ENCODE measurements at places on chromosomes 5 and 9. TPM values are rescaled to one million over a fixed set of nuclear protein-coding genes. Genes with fewer than 3 reads are reported as not detected.
A peak's percentile ranks its signal among the peaks of the same experiment; 100 is the strongest.

DNA sequence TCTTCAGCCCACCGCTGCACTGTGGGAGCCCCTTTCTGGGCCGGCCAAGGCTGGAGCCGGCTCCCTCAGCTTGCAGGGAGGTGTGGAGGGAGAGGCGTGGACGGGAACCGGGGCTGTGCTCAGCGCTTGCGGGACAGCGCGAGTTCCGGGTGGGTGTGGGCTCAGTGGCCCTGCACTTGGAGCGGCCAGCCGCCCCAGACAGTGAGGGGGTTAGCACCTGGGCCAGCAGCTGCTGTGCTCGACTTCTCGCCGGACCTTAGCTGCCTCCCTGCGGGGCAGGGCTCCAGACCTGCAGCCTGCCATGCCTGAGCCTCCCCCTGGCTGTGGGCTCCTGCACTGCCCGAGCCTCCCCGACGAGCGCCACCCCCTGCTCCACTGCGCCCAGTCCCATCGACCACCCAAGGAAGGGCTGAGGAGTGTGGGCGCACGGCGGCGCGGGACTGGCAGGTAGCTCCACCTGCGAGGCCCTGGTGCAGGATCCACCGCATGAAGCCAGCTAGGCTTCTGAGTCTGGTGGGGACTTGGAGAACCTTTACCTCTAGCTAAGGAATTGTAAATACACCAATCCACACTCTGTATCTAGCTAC, 92.9 kb upstream of the MAST4 start:
- H3K4me3 ChIP-seq: no peak overlapping the region
- DNase-seq: no peak
- H3K27ac ChIP-seq: no peak overlapping the region
- H3K4me1 ChIP-seq: no peaks in the 10 kb centered on the region
- H3K36me3 ChIP-seq: no peaks in the 10 kb centered on the region

- no peak for DNase-seq
- H3K27me3 ChIP-seq: no peaks in the 10 kb centered on the region
- H3K4me3 ChIP-seq: no peak overlapping the region
- no peaks in the 10 kb centered on the region for H3K36me3 ChIP-seq
- H3K27ac ChIP-seq: no peak overlapping the region
Measured at GRCh38 chr5:135223891-135224625, 175.0 kb downstream of the MACROH2A1 start.

GRCh38 chr9:132575811-132576210, 6.6 kb upstream of the BARHL1 start:
- H3K27me3 ChIP-seq: peaks cover 69% of the 10 kb centered on the region
- DNase-seq: no peak
- H3K4me3 ChIP-seq: no peak overlapping the region
- H3K27ac ChIP-seq: no peak overlapping the region
- H3K36me3 ChIP-seq: no peaks in the 10 kb centered on the region
- H3K4me1 ChIP-seq: no peaks in the 10 kb centered on the region

DNA sequence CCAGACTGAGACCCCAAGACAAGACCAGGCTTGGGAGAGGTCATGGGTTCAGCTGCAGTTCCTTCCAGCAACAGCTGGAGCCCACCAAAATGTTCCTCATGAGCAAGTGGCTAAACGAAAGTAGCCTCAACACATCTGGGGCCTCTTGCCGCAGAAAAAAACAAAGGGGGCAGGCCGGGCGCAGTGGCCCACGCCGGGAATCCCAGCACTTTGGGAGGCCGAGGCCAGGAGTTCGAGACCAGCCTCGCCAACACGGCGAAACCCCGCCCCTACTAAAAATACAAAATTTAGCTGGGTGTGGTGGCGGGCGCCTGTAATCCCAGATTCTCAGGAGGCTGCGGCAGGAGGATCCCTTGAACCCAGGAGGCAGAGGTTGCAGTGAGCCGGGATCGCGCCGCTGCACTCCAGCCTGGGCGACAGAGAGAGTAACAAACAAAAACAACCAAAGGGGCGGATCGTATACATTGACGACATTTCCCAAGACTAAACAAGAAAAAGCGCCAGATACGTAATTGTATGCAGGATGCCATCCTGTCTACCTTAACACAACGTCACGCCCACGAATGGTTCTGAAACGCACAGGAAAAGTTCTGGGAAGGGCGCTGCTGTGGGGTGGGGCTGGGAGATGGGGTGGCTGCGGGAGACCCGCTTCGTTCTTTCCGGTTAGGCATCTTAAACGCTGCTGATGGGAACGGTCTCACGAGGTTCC, 1.7 kb downstream of the INPP5E start:
- no peaks in the 10 kb centered on the region for H3K36me3 ChIP-seq
- DNase-seq: no peak
- H3K27me3 ChIP-seq: no peaks in the 10 kb centered on the region
- peaks cover 30% of the 10 kb centered on the region for H3K4me1 ChIP-seq
- H3K4me3 ChIP-seq: peak overlapping the region; percentile 58

- no peak overlapping the region for H3K27ac ChIP-seq
- no peaks in the 10 kb centered on the region for H3K36me3 ChIP-seq
- H3K27me3 ChIP-seq: no peaks in the 10 kb centered on the region
- DNase-seq: no peak
- no peaks in the 10 kb centered on the region for H3K4me1 ChIP-seq
- H3K4me3 ChIP-seq: no peak overlapping the region
Measured at GRCh38 chr5:9125852-9126251, 420.0 kb downstream of the SEMA5A start.

DNA sequence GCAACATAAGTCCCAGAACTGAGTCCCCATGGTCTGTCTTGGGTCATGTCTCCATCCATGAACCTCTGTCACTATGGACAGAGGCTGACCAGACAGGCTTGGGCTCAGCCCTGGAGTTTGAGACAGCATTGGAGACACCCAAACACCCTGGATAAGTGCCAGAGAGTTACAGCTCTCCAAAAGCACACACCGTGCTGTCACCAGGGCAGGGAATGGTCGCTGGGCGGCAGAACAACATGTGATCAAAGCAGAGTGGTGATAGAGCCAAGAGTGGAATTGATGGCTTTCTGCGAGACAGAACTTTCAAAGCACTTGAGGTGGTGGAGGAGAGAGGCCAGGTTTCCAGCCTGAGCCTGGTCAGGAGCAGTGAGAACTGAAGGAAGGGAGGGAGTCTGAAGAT, 50.1 kb downstream of the DRD1 start:
- H3K4me3 ChIP-seq: no peak overlapping the region
- no peak overlapping the region for H3K27ac ChIP-seq
- no peaks in the 10 kb centered on the region for H3K27me3 ChIP-seq
- H3K4me1 ChIP-seq: no peaks in the 10 kb centered on the region
- no peak for DNase-seq
- H3K36me3 ChIP-seq: no peaks in the 10 kb centered on the region

DNA sequence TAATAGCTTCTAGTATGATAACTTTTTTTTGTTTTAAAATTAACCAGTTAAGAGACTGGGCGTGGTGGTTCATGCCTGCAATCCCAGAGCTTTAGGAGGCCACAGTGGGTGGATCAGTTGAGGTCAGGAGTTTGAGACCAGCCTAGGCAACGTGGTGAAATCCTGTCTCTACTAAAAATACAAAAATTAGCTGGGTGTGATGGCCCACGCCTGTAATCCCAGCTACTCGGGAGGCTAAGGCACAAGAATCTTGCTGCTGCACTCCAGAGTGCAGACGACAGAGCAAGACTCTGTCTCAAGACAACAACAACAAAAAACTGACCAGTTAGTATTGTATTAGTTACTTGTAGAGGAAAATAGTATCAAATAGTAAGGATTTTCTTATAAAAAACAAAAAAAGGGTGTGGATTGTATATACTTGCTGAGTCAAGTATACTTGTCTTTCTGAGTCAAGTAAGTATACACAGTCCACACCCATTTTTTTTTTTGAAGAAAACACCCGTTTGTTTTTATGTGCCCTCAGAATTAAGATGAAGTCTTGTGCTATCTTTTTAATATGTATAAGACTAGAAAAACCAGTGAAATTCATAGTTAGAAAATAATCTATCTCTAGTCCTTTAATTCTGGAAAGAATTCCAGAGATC, 25.3 kb downstream of the UBAP1 start:
- DNase-seq: no peak
- no peaks in the 10 kb centered on the region for H3K27me3 ChIP-seq
- no peak overlapping the region for H3K4me3 ChIP-seq
- no peaks in the 10 kb centered on the region for H3K36me3 ChIP-seq
- peaks cover 51% of the 10 kb centered on the region for H3K4me1 ChIP-seq

- no peak overlapping the region for H3K27ac ChIP-seq
- DNase-seq: no peak
- no peaks in the 10 kb centered on the region for H3K27me3 ChIP-seq
- no peaks in the 10 kb centered on the region for H3K36me3 ChIP-seq
Measured at GRCh38 chr5:4023753-4024335, 428.2 kb downstream of the IRX1 start.

- H3K27ac ChIP-seq: no peak overlapping the region
- H3K4me1 ChIP-seq: no peaks in the 10 kb centered on the region
- no peaks in the 10 kb centered on the region for H3K36me3 ChIP-seq
Measured at GRCh38 chr9:21904371-21904770, 89.8 kb downstream of the CDKN2A start.

GRCh38 chr5:179152941-179153340, 92.8 kb downstream of the ZNF354C start:
- H3K4me1 ChIP-seq: no peaks in the 10 kb centered on the region
- no peaks in the 10 kb centered on the region for H3K27me3 ChIP-seq
- H3K36me3 ChIP-seq: no peaks in the 10 kb centered on the region
- no peak overlapping the region for H3K27ac ChIP-seq
- no peak for DNase-seq

DNA sequence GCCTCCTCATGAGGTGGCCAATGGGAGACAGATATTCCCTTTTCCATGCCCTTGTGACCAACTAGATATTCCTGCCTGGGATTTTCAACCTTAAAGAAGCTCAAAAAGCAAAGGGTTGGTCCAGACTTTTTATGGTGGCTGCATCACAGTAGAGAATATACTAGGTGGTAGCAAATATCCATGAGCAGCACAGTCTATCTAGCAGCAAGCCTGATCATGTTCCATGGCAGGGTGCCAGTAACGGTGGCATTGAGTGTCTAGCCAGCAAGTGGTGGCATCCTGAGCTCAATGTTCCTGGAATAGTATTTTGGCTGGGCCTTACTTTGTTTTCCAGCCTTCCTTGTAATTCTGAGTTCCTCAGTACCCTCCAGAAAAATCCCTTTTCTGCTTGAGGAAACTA, 25.8 kb downstream of the CDC25C start:
- peak overlapping the region; percentile 64 for H3K27ac ChIP-seq
- no peaks in the 10 kb centered on the region for H3K36me3 ChIP-seq
- H3K27me3 ChIP-seq: no peaks in the 10 kb centered on the region
- no peak overlapping the region for H3K4me3 ChIP-seq
- peak; percentile 91 for DNase-seq

GRCh38 chr5:32512926-32513325, 68.4 kb upstream of the ZFR start:
- no peak for DNase-seq
- H3K27me3 ChIP-seq: peaks cover under 1% of the 10 kb centered on the region
- H3K4me3 ChIP-seq: no peak overlapping the region
- H3K4me1 ChIP-seq: no peaks in the 10 kb centered on the region

- H3K4me1 ChIP-seq: peaks cover 21% of the 10 kb centered on the region
- no peak for DNase-seq
- H3K36me3 ChIP-seq: no peaks in the 10 kb centered on the region
- H3K27me3 ChIP-seq: no peaks in the 10 kb centered on the region
- H3K27ac ChIP-seq: no peak overlapping the region
Measured at GRCh38 chr5:74093561-74093960, 467.6 kb downstream of the ARHGEF28 start.

- H3K4me1 ChIP-seq: no peaks in the 10 kb centered on the region
- H3K36me3 ChIP-seq: no peaks in the 10 kb centered on the region
- no peak overlapping the region for H3K4me3 ChIP-seq
- H3K27me3 ChIP-seq: no peaks in the 10 kb centered on the region
Measured at GRCh38 chr5:60649288-60649917, 50.6 kb downstream of the DEPDC1B start.

GRCh38 chr5:89929834-89930233, 479.7 kb downstream of the CETN3 start:
- DNase-seq: no peak
- H3K4me1 ChIP-seq: no peaks in the 10 kb centered on the region
- peak overlapping the region; percentile 51 for H3K27ac ChIP-seq
- no peaks in the 10 kb centered on the region for H3K27me3 ChIP-seq
- no peak overlapping the region for H3K4me3 ChIP-seq

DNA sequence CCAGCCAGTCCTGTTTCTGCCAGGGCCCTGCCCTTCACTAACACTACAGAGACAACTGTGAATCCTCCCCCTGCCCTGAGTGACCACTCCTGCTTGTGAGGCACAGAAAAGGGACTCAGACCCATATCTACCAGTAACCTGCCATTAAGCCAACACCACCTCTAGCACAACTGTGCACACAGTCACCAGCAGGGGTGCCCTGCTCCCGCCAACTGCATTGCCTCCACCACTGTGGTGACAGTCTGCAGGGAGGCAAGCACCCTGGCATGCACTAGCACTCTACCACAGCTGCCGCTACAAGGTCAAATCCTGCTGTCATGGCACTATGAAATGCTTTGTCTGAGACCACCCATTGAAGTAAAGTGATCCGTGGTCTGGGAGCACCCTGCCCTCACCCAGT, 1028.5 kb upstream of the CDH9 start:
- H3K36me3 ChIP-seq: no peaks in the 10 kb centered on the region
- H3K27me3 ChIP-seq: no peaks in the 10 kb centered on the region
- H3K4me1 ChIP-seq: no peaks in the 10 kb centered on the region
- DNase-seq: no peak
- no peak overlapping the region for H3K27ac ChIP-seq
- H3K4me3 ChIP-seq: no peak overlapping the region

- no peak for DNase-seq
- H3K36me3 ChIP-seq: no peaks in the 10 kb centered on the region
- H3K27ac ChIP-seq: no peak overlapping the region
Measured at GRCh38 chr9:21395778-21396717, 10.8 kb upstream of the IFNA2 start.

DNA sequence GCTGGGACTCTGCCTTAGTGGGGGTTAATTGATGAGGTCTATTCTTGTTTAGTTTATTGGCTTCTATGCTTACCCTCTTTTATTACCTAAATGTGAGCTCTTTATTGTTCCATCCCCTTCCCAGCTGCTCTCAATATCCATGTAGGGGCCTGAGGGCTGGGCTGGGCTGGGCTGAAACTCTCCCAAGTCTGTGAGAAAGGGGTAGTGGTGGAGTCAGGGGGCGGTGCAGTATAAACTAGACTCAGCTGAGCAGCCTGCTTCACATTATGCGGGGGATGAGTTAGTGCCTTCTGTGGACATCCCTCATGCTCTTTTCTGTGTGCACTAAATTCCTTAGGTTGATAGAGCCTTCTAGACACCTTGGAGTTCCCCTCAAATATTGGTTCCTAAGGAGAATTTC, 451.8 kb upstream of the PTGER4 start:
- no peaks in the 10 kb centered on the region for H3K36me3 ChIP-seq
- DNase-seq: no peak
- H3K27me3 ChIP-seq: no peaks in the 10 kb centered on the region

C9orf43 gene
- not detected for total RNA-seq

RPL35 gene
- 2,608 TPM for total RNA-seq

INSYN2B gene
- total RNA-seq: 0.07 TPM

NIPAL4 gene
- not detected for total RNA-seq

PAPPA gene
- 0.56 TPM for total RNA-seq

TMEM250 gene
- 46.9 TPM for total RNA-seq

CLK4 gene
- 11.4 TPM for total RNA-seq

USP20 gene
- 25.4 TPM for total RNA-seq

FCN2 gene
- not detected for total RNA-seq

SET gene
- total RNA-seq: 163 TPM

GFM2 gene
- total RNA-seq: 19.4 TPM

MACIR gene
- 20.0 TPM for total RNA-seq
